ENCODE measurements at places on chromosomes 1 and 21. TPM values are rescaled to one million over a fixed set of nuclear protein-coding genes. Genes with fewer than 3 reads are reported as not detected.

DNA sequence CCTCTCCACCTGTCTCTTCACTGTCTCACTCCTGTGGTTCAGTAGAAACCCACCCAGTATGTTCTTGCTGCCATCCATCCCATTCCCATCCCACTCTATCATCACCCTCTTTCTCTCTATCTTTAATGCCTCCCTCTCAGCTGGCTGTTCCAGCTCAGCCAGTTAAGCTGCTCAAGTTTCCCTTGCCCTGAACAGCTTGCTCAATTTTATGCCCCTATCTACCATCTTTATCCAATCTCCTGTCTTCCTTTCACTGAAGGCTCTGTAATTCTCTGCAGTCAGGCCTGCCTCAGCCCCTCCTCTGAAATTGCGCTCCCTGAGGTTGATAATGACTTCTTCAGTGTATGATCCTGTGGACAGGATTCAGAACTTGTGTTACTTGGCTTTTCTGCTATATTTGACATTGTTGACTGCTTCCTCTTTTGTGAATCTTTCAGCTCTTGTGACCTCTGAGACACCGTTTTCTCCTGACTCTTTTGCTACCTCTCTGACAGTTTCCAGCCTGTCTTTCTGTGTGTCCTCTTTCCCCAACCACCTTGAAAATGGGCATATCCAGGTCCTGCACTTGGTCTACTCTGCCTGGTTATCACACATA lies 13.9 kb upstream of the BCAR3 start:
- H3K27ac ChIP-seq = no peak overlapping the region
- peaks cover 6% of the 10 kb centered on the region for H3K4me1 ChIP-seq
- no peak overlapping the region for H3K4me3 ChIP-seq
- H3K36me3 ChIP-seq = no peaks in the 10 kb centered on the region

GRCh38 chr1:110535985-110536384 lies 17.0 kb upstream of the KCNA10 start:
- no peak for DNase-seq
- peaks cover 6% of the 10 kb centered on the region for H3K27me3 ChIP-seq
- H3K4me3 ChIP-seq = no peak overlapping the region

DNA sequence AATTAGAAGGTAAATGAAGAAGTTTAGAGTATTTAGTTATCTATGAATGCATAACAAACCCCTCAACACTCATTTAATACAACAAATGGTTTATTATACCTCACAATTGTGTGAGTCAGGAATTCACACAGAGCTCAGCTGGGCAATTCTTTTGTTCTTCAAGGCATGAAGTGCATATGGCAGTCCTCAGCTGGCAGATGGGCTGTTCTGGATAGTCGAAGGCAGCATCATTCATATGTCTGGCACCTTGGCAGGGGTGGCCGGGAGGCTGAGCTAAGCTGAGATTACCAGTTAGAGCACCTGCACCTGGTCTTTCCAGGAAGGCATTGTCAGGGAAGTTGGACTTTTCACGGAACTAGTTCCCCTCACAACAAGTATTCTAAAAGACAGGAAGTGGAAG lies 286.2 kb upstream of the DUSP10 start:
- no peak overlapping the region for H3K4me3 ChIP-seq
- no peaks in the 10 kb centered on the region for H3K4me1 ChIP-seq
- DNase-seq = no peak
- no peaks in the 10 kb centered on the region for H3K27me3 ChIP-seq
- no peak overlapping the region for H3K27ac ChIP-seq

NBPF4 gene
- 0.35 TPM for total RNA-seq

DNA sequence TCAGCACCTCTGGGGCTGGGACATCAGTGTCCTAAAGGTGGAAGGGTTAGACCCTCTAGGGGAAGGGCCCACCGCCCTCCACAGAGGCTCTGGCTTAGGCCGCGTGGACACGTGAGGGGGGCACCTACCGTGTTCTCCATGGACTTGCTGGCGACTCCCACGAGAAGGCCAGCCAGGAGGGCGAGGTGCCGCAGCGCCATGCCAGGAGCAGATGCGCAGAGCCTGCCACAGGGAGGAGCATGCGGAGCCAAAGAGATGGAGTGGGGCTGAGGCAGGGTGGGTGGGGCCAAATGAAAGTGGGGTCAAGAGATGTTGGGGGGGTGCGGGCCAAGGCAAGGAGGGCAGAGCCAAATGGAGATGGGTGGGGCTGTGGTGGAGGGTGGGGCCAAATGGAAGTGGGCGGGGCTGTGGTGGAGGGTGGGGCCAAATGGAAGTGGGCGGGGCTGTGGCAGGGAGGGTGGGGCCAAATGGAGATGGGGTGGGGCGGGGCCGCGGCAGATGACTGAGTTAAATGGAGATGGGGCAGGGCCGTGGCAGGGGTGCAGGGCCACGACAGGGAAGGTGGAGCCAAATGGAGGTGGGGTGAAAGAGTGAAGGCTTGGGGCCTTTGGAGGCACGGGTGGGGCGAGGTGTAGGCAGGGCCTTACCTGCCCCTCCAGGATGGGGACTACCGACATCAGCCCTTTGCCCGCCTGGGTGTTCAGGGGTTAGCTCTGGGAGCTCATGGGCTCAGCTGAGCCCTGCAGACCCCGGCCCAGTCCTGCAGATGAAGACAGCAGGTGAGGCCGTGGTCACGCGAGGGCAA lies 17.4 kb upstream of the RNF223 start:
- no peak overlapping the region for H3K27ac ChIP-seq
- H3K36me3 ChIP-seq = no peaks in the 10 kb centered on the region
- H3K27me3 ChIP-seq = no peaks in the 10 kb centered on the region
- H3K4me1 ChIP-seq = no peaks in the 10 kb centered on the region
- no peak for DNase-seq

- peak; percentile 54 for DNase-seq
- H3K27me3 ChIP-seq = no peaks in the 10 kb centered on the region
- peaks cover 76% of the 10 kb centered on the region for H3K4me1 ChIP-seq
- peak overlapping the region; percentile 74 for H3K27ac ChIP-seq
- no peak overlapping the region for H3K4me3 ChIP-seq
Observed at GRCh38 chr21:25572861-25573310, 34.4 kb downstream of the MRPL39 start.

- H3K4me1 ChIP-seq = peaks cover 28% of the 10 kb centered on the region
- H3K4me3 ChIP-seq = no peak overlapping the region
- no peak for DNase-seq
Observed at GRCh38 chr1:77421504-77422233, 139.8 kb downstream of the AK5 start.

DNA sequence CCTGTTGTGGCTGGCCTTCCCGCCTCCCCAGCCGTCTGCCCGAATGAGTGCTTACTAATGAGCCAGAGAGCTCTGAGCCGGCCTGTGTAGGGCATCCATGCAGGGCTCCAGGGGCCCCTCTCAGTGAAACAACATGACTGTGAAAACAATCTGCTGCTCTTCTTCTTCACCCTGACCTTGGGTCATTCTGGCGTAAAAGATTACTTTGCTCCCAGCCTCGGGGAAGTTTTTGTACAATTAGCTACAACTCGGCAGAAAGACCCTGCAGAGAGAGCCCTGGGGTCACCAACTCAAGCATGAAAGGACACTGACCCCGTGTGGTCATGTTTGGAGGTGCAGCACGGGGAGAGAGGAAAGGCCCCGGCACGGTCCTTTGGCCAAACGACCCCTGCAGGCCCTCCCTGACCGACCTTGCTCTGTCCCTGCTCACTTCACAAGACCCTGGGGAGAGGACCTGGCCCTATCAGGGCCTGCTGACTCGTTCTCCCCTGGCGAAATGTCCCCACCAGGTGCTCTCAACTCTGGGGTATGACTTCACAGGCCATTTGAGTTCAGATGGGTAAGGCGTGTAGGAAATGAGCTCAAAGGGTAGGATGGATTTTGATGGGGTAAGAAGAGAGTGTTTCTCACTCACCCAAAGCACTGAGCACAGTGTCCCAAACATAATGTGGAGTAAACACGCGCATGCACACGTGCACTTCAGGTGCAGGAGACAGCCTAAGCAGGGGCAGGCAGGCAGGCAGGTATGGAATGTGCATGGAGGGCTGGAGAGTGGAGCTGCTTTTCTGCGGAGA lies 22.9 kb upstream of the FAM20B start:
- DNase-seq = peak; percentile 59
- H3K36me3 ChIP-seq = no peaks in the 10 kb centered on the region
- peaks cover 19% of the 10 kb centered on the region for H3K4me1 ChIP-seq
- no peak overlapping the region for H3K27ac ChIP-seq
- no peak overlapping the region for H3K4me3 ChIP-seq

GRCh38 chr1:175552306-175552705 lies 191.1 kb downstream of the TNR start:
- DNase-seq = no peak
- H3K36me3 ChIP-seq = no peaks in the 10 kb centered on the region
- H3K27me3 ChIP-seq = no peaks in the 10 kb centered on the region
- no peaks in the 10 kb centered on the region for H3K4me1 ChIP-seq
- H3K27ac ChIP-seq = no peak overlapping the region
- no peak overlapping the region for H3K4me3 ChIP-seq

GRCh38 chr1:209190591-209191261 lies 392.8 kb upstream of the CAMK1G start:
- H3K27ac ChIP-seq = no peak overlapping the region
- DNase-seq = no peak
- H3K4me3 ChIP-seq = no peak overlapping the region
- H3K36me3 ChIP-seq = no peaks in the 10 kb centered on the region

GRCh38 chr21:21612466-21612865 lies 614.3 kb downstream of the NCAM2 start:
- H3K4me1 ChIP-seq = no peaks in the 10 kb centered on the region
- no peak overlapping the region for H3K27ac ChIP-seq
- no peak for DNase-seq
- H3K36me3 ChIP-seq = no peaks in the 10 kb centered on the region
- H3K4me3 ChIP-seq = no peak overlapping the region
- no peaks in the 10 kb centered on the region for H3K27me3 ChIP-seq

- H3K4me1 ChIP-seq = peaks cover 5% of the 10 kb centered on the region
- H3K27ac ChIP-seq = no peak overlapping the region
- H3K36me3 ChIP-seq = no peaks in the 10 kb centered on the region
- H3K4me3 ChIP-seq = no peak overlapping the region
- no peaks in the 10 kb centered on the region for H3K27me3 ChIP-seq
Observed at GRCh38 chr21:44585892-44586291, 5.5 kb upstream of the KRTAP10-5 start.

DNA sequence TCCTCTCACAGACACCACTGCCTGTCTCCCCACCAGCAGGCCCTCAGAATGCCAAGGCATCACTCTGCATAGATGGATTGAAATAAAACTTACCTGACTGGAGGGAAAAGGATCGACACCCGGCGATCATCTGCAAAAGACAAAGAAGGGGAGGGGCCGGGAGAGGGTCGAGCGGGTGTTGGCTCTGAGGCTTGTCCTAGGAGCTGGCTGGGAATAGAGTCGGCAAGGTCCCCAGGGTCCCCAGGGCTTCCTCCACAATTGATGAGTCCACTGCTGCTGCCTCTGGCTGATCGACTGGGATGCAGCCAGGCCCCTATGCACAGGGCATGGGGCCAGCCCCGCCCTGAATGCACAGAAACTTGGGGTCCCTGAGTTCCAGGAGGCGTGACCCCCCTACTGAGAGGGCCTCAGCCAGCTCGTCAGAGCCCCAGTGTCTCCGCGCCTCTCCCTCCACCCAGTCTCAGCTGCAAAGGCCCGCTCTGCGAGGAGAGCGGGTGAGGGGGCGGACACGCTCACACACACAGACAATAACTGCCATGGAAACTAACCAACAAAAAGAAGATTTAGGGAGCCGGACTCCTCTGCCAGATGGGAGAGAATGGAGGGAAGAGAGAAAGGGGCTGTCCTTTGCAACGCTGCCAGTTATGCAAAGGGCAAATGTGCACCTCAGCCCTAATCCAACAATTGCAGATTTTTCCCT lies at the start of gene KLHDC8A:
Gene KLHDC8A, minus strand, starts transcription at position 483 of the 700 bp plus-strand sequence. CDS start 13,318 bp downstream, outside the sequence.
- no peaks in the 10 kb centered on the region for H3K4me1 ChIP-seq
- peaks cover 4% of the 10 kb centered on the region for H3K27me3 ChIP-seq
- no peak for DNase-seq
- no peaks in the 10 kb centered on the region for H3K36me3 ChIP-seq

ATP1A4 gene
- not detected for total RNA-seq

DNA sequence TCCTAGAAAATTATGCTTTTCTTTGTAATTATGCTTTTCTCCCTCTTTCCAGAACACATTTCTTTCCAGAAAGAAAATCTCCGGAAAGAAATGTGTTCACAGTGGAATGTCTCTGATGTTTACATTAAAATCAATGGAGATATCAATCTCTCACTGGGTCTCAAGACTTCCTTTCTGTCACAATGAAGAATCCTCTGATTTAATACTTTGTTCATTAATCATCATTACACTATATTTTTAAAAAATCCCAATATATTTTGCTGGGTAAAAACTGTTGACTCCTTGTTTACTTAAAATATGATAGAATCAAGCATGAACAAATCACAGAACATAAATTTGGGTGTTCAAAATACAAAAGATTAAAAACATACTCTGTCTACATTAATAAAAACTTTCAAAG lies 26.3 kb upstream of the TGFBR3 start:
- DNase-seq = no peak
- no peak overlapping the region for H3K4me3 ChIP-seq
- H3K36me3 ChIP-seq = no peaks in the 10 kb centered on the region
- no peaks in the 10 kb centered on the region for H3K27me3 ChIP-seq
- H3K4me1 ChIP-seq = no peaks in the 10 kb centered on the region

OR10J1 gene
- total RNA-seq = not detected

TIE1 gene
- total RNA-seq = not detected

SHCBP1L gene
- not detected for total RNA-seq

DNA sequence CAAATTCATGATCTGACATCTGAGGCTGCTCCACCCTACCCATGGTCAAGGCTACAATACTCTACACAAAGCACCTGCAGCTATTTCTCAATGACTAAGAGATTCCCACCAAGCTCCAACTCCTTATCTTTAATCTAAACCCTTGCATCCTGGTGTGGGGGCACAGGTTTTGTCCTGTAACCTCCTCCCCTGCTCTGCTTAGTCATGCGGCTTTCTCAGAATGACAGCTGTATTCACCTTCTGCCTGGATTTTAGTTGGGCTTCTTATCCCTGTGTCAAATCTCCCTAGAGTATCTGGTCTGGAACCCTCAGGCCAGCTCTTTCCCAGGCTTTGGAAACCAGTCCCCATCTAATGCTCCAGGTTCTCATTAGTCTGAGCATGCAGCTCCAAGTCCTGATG lies 159.0 kb downstream of the BARHL2 start:
- H3K27ac ChIP-seq = no peak overlapping the region
- no peak overlapping the region for H3K4me3 ChIP-seq
- no peaks in the 10 kb centered on the region for H3K4me1 ChIP-seq
- H3K36me3 ChIP-seq = no peaks in the 10 kb centered on the region

DNA sequence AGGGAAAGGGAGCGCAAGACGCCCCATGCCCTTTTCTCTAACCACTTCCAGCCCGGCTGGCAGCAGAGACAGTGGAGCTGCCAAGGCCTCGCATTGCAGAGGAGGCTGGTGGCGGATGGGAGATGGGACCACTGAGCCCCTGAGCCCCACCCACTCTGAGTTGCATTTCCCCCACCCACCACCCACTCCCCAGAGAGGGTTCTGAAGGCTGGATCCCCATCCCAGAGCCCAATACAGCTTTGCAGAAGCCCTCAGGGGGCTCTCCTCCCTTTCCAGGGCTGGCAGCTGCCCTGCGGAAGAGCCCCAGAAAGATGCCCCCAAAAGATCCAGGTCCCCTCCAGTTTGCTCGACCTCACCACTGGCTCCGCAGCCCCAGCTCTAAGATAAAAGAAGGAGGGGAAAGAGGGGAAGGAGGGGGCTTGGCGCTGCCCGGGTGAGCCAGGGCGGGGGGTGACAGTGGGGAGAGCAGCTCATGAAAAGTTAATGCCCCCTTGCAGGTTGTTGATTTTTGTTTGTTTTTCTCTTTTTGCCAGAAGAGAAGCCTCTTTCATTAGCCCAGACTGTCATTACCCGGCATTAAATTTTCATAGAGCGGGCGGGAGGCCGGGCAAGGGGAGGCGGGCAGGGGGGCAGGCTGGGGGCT lies 38.4 kb upstream of the CASZ1 start:
- no peaks in the 10 kb centered on the region for H3K27me3 ChIP-seq
- no peaks in the 10 kb centered on the region for H3K36me3 ChIP-seq
- H3K4me1 ChIP-seq = no peaks in the 10 kb centered on the region
- no peak for DNase-seq
- H3K27ac ChIP-seq = no peak overlapping the region
